Spleen (tissue), 13 donors: ENCODE measurements at places on chromosomes 3 and 15. TPM values are rescaled to one million over a fixed set of nuclear protein-coding genes. Genes with fewer than 3 reads are reported as not detected.
A peak's percentile ranks its signal among the peaks of the same experiment; 100 is the strongest.

The CNTN4 gene
- 1.7 TPM for total RNA-seq

The CHRNA5 gene
- total RNA-seq = 0.69 TPM

The SSR3 gene
- total RNA-seq = 94.0 TPM

The OSBPL10 gene
- 95.1 TPM for total RNA-seq

The HTR3E gene
- not detected for total RNA-seq

The RBP2 gene
- not detected for total RNA-seq

DNA sequence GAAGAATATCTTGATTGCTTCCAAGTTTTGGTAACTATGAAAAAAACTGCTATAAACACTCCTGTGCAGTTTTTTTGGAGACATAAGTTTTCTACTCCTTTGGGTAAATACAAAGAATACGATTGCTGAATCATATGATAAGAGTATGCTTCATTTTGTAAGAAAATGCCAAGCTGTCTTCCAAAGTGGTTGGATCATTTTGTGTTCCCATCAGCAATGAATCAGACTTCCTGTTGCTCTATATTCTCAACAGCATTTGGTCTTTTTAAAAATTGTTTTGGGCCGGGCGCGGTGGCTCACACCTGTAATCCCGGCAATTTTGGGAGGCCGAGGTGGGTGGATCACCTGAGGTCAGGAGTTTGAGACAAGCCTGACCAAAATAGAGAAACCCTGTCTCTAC is 14.5 kb downstream of the BTD start:
- DNase-seq = no peak

DNA sequence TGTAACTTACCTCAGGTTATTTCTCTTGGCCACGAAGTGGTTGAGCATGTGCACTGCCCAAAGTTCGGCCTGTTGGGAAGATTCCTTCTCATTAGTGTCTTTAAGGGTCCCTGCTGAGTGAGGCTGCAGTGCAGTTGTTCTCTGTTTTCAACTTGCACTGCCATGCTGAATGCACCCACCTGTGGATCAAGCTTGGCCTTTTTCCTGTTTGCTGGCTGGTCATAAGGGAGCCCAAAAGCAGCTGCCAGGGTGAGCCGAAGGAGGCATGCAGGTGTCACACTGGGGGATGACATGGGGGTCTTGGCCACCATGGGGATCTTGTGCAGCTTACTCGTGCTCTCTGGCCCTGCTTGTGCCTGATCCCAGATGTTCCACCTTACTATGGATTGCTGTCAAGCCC is 46.1 kb upstream of the RAF1 start:
- DNase-seq = no peak

DNA sequence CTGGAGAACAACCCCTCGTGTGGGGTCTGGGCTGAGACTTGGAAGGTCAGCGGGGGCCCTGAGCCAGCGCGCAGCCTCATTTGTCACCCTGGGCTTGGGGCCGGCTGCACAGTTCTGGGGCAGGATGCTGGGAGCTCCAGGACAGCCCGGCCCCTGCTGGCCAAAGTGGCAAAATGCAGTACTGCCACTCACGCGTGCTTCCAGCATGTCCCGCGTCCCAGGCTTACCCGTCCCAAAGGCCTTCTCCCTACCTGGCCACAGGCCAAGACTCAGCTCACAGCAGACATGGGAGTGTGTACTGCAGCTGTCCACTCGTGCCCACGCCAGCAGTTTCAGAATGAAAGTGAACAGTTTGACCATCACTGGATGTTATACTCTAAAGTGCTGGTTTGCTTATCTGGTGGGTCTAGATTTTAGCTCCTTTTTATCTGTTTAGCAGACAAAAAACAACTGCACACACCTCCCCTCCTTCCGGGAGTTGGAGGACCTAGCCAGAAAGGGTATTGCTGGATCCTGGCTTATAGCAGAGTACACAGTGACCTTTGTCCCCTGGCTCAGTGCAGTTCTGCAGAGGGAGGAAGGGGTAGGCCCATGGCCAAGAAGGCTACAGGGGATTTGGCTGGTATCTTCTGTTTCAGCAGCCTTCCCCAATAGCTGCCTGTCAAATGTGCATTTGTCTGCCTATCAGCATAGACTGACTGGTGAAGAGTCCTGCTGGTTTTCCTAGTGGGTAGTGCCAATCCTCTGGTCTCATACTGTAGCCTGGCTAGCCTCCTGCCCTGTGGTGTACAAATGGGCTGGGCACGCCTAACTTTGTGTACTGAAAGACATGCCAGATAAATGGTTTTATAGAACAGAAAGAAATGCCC is 23.2 kb upstream of the IP6K2 start:
- DNase-seq = peak; percentile 91

- DNase-seq = no peak
These were observed 32.4 kb downstream of the ACAN start for GRCh38 chr15:88835646-88836045.

DNA sequence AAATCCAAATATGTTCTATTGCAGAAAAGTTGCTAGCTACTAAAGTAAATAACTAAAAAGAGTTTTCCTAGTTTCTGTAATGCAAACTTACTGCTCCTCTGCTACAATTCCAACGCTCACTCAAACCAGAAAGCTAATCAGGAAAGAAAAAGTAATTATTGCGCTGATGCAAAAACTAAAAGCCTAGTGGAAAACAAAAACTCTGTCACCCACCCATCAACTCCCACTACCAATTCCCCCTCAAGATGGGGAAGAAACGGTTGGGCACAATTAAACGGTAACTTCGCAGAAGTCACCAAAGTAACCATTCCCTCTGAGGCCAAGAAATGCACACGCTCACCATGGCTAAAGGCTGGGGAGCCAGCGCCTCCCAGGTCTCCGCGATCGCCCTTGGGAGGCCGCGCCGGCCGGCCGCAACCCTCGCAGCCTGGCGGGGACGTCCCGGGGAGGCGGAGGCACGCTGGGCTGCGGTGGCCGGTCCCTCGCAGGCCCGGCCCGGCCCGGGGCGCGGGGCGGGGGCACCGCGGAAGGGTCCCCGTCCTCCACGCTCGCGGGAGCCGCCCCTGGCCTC is 684 bp downstream of the SLTM start:
- DNase-seq = no peak

- no peak for DNase-seq
These were observed 703.0 kb upstream of the ZNF385D start for GRCh38 chr3:22453906-22454535.

DNA sequence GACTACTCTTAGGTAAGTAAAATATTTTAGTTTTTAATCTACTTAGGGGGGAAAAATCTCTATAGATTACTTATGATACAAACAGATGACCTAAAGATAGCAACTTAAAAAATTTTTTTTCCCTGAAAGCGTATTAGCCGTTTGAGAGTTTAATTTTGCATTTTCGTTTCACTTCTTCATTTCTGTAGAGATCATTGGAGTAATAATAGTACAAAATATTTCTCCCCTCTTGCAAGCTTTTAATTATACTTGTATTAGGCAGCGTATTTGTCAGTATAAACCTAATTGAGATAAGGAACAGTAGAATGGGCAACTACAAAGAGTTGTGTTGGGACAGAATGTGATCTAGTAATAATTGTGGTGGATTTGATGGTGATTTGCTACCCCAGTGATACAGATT is 10.3 kb downstream of the SKIL start:
- no peak for DNase-seq

DNA sequence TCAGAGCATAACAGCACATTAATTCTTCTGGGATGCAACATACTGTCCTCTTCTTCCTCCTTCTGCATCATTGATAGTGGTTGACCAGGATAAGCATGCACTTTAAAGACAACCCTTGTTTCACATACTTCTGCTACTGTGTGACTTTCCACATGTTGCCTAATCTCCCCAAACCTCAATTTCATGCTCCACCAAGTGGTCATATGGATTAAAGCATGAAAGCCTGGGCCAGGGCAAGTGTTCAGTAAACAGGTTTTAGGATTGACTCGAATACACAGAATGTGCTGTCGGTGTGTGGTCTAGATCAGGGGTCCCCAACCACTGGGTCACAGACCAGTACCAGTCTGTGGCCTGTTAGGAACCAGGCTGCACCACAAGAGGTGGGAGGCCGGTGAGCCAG is 22.5 kb upstream of the BFSP2 start:
- no peak for DNase-seq

DNA sequence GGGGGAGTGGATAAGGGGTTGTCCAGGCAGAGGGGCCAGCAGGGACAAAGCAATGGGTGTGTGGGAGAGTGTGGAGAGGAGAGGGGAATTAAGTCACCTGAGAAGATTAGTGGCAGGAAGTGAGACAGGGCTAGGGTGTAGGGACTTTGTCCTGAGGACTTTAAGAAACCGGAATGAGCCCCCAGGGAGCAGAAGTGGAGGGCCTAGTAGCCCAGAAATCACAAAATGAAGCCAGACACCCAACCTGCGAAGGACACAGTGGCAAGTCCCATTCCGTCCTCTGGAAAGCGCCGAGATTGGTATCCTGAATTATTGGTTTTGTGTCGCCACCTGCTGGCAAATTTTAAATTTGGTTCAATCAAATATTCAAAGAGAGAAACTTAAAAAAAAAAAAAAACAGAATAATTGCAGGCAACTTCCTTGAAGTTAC is 78.0 kb upstream of the SLC25A36 start:
- DNase-seq = no peak

- no peak for DNase-seq
These were observed 3.6 kb upstream of the CALML4 start for GRCh38 chr15:68208636-68209240.

DNA sequence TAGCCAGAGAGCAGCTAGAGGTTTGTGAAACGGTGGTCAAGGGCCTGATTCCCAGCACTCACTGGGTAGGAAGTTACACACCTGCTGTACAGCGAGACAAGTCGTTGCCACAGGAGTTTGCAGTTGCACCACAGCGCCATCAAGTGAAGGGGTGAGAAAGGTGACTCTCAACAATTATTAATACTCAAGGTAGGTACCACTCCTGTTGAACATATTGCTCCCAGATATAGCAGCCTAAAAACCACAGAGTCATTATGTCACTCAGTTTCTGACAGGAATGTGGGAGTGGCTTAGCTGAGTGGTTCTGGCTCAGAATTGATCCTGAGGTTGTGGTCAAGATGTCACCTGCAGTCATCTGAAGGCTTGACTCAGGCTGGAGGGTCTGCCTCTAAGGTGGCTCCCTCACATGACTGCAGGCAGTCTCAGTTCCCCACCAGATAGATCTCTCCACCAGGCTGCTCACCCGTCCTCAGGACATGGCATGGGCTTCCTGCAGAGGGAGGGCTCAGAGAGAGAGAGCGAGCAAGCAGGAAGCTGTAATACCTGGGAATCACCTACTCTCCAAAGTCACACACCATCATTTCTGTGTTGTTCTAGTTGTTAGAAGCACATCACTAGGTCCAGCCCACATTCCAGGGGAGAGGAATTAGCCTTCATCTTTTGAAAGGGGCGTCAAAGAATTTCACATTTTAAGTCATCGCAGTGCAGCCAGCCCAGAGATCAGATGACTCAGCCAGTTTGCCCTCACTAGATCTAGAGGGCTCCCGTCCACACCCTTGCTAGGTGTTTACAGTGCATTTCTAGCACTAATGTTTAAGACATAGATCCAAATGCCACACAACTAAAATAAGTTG is 17.0 kb upstream of the ANO10 start:
- peak; percentile 78 for DNase-seq

- DNase-seq = no peak
These were observed 7.2 kb upstream of the MFGE8 start for GRCh38 chr15:88920186-88920891.

DNA sequence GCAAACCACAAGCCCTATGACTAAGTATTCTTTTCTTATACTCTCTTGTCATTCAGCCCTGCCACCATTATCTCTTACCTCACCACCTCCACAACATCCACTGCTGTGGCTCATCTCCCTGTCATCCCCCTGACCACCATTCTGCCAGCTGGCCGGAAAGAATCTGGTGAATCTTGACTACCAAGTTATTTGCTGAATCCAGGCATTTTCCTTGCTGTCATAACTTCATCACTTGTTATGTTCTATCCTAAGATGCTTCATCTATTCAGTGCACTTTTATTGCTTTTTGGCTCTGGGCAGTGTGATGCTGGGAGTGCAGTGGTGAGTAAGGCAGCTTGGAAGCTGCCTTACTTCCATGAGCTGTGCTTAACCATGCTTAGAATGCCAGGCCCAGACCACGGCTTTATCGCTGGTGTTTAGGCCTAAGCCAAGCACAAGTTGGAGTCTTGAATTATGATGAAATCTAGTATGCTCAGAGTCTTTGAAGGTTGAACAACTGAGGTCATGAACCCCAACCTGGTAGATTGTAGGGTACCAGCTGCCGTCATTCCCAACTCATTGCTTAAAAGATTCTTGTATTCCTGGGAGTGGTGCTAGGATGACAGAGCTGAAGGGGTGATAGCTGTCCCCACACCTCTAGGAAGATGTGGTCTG is 27.0 kb upstream of the APH1B start:
- no peak for DNase-seq

GRCh38 chr3:67386451-67386850 is 268.0 kb downstream of the SUCLG2 start:
- no peak for DNase-seq

- peak; percentile 78 for DNase-seq
These were observed 120.0 kb upstream of the CTDSPL start for GRCh38 chr3:37741644-37742043.

DNA sequence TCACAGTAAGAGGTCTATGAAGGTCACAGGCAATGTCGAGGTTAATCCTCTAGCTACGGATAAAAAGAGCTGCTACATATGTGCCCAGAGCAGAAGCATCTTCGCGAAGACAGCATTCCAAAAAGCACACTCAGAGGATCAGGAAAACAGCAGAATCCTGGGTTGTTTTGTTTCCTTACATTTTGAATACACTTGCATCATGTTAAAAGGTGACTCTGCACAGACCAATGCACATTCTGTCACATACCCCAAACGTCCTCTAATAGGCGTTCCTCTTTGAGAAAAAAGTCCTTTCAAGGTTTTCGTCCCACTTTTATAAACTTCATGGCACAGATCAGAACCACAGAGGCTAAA is 52.7 kb downstream of the VGLL4 start:
- DNase-seq = no peak

DNA sequence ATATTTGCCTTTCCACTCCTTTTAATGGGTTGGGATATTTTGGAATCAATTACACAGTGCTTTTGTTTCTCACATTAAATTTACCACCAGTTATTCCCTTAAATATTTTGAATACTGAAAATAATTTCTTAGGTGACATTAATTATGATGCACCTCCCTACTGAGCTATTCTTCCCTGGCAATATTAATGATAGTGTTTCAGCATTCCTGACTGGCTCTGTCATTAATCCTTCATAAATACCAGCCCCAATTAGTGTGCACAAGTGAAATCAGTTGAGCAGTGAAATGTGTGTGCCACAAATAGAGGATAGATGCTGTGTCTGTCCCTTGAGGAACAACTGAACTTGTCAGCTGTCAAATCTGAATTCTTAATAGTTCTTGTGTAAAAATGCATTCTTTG is 304.0 kb downstream of the CACNA2D3 start:
- no peak for DNase-seq

DNA sequence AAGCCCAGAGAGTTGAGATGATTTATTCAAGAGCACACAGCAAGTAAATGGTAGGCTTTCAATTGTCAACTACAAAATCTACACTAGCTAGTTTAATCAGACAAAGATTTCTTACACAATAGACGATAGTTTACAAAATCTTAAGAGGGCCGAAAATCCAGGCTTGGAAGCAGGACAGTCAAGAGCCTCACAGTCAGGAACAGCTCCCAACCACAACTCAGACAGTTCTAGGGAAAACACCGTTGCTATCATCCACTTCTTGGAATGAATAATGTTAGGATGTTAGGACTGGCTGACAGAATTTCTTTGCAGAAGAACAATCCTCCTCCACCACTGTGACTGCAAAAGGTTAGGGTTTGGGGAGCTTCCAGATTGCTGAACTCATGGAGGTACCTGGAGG is 290.8 kb upstream of the ZPLD1 start:
- no peak for DNase-seq
